ENCODE measurements at places on chromosomes 13 and 19. TPM values are rescaled to one million over a fixed set of nuclear protein-coding genes. Genes with fewer than 3 reads are reported as not detected.

GRCh38 chr13:104833221-104833620 is 1702.2 kb downstream of the EFNB2 start:
- DNase-seq: no peak

- no peak for DNase-seq
These were observed 29.3 kb downstream of the ZNF564 start for GRCh38 chr19:12521996-12522395.

GRCh38 chr19:29574510-29574909 is 31.6 kb upstream of the POP4 start:
- no peak for DNase-seq

Gene C19orf73
- total RNA-seq: 1.6 TPM

Gene ZNF93
- 8.8 TPM for total RNA-seq
